ENCODE measurements at places on chromosomes 2 and 18. TPM values are rescaled to one million over a fixed set of nuclear protein-coding genes. Genes with fewer than 3 reads are reported as not detected.

The VWC2L gene
- polyA plus RNA-seq: not detected

The UGT1A9 gene
- polyA plus RNA-seq: 0.16 TPM

The MROH2A gene
- polyA plus RNA-seq: 7.3 TPM

The DSEL gene
- polyA plus RNA-seq: 3.3 TPM

The DGKD gene
- 13.3 TPM for polyA plus RNA-seq

The RFX8 gene
- 0.30 TPM for polyA plus RNA-seq

The RBKS gene
- 1.7 TPM for polyA plus RNA-seq

The ZC3H6 gene
- polyA plus RNA-seq: 3.3 TPM

The HOXD11 gene
- 3.3 TPM for polyA plus RNA-seq

The UGT1A3 gene
- polyA plus RNA-seq: 0.14 TPM

The NAPG gene
- polyA plus RNA-seq: 20.8 TPM

The CROCC2 gene
- polyA plus RNA-seq: 0.08 TPM

The SFTPB gene
- not detected for polyA plus RNA-seq

The LYG2 gene
- polyA plus RNA-seq: not detected

The CDK15 gene
- 1.6 TPM for polyA plus RNA-seq

All from urinary bladder (tissue), 4 donors.